ENCODE measurements at places on chromosomes 13 and 19.

- DNase-seq, result no peak
Observed at GRCh38 chr19:32337084-32337808, 8.2 kb upstream of the ZNF507 start.

DNA sequence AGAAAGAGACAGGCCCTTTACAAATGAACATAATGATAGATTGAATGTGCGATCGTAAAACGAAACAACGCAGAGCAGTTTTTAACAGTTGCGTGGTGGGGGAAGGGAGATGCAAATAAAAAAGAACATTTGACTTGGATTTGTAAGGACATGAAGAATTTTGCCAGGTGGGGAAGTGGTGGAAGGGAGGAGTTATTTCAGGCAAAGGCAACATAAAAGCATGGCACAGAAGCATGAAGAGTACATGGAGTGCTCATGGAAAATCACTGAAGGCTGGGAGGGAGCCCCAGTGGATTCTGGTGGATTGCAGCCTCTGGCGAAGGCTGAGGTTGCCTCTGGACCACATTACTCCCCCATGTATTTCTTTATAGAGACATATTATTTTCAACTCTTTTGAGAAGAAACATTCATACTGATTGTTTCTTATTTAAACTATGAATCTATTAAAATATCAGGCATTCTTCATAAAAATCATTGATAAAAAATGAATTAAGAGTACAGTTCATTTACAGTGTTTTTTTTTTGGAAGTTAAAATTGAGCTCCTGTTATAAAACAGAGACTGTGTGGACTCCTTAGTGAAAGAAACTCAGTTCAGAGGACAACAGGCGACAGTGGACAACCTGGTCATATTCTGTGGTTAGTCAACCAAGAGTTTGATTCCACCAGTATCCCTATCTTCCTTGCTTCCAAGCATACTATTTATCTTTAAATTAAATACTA lies 57.5 kb downstream of the STARD13 start:
- DNase-seq, result no peak

- no peak for DNase-seq
Observed at GRCh38 chr19:8513036-8513686, 806 bp downstream of the ZNF414 start.

DNA sequence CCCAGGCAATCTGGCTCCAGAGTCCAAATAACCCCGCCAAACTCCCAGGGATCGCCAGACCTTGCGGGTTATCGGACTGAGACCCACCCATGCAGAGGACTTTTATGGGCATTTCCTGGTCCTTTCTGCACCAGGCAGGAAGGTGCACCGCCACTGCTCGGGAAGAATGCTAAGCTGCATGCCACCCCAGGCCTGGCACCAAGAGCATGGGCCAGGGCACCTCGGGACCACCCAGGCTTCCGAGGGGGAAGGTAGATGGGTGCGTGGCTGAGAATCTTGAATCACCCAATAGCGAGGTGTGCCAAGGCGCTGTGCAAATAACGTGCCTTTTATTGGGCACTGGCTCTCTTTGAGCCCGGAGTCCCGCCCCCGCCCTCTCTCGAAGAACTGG lies 422 bp upstream of the ZNF575 start:
- DNase-seq, result no peak

DNA sequence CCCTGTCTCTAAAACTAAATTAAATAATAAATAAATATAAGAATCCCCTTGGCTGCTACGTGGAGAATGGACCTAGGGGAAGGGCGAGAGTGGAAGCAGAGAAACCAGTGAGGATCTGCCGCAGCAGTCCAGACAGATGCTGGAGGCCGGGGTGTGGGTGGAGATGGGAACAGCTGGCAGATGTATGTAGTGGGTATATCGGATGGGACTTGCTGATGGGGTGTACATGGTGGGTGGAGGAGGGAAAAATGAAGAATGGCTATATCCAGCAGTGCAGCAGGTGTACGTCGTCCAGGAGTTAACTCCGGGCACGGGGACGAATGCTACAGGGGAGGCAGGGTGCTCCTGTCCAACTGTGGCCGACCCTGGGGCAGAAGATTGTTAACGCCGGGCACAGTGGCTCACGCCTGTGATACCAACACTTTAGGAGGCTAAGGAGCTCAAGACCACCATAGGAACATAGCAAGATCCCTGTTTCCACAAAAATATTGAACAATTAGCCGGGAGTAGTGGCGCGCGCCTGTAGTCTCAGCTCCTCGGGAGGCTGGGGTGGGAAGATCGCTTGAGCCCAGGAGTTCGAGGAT lies 654 bp downstream of the CEP89 start:
- DNase-seq, result no peak

DNA sequence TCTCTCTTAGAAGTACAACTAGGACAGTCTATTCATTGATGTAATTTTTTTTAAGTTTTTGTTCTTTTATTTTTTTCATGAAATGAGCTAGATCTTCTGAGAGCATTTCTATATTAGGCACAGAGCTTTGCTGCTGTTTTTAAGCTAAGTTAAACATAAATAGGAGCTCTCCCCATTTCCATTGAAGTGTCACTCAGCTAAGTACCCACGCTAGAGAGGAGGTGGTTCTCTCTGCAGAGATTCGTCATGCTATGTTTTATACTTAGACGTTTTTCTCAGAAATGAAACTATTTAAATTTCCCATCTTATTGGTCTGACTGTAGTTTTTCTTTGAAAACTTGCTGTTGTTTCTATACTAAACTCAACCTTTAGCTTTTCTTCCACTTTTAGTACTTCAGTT lies 271.5 kb downstream of the PCDH9 start:
- no peak for DNase-seq

DNA sequence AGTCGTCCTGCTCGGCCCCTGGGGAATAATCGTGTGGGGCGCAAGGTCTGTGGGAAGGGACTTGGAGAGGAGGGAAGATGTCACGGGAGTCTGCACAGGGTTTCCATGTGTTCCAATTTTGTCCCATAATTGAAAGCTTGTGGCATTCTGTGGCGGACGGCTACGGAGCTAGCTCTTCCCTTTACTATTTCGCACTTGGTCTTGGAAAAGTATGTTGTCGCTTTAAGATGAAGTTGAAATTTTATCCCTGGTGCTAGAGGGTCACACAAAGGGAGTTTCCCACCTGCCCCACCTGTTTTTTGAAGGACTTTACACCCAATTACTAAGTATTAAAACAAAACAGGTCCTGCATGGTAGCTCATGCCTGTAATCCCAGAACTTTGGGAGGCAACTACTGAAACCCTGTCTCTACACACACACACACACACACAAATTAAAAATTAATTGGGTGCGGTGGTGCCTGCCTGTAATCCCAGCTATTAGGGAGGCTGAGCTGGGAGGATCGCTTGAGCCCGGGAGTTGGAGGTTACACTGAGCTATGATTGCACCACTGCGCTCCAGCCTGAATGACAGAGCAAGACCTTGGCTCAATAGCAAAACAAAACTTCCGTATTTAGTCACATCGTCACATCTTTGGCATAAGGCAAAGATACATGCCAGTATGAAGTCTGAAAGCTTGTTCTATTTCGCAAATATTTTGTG lies 967 bp upstream of the TPT1 start:
- no peak for DNase-seq

GRCh38 chr19:913080-913748 lies at the start of gene R3HDM4:
Gene R3HDM4, minus strand, starts transcription at chr19:913219. Its CDS starts 62 bp downstream, at chr19:913157.
- DNase-seq, result peak; percentile 69

DNA sequence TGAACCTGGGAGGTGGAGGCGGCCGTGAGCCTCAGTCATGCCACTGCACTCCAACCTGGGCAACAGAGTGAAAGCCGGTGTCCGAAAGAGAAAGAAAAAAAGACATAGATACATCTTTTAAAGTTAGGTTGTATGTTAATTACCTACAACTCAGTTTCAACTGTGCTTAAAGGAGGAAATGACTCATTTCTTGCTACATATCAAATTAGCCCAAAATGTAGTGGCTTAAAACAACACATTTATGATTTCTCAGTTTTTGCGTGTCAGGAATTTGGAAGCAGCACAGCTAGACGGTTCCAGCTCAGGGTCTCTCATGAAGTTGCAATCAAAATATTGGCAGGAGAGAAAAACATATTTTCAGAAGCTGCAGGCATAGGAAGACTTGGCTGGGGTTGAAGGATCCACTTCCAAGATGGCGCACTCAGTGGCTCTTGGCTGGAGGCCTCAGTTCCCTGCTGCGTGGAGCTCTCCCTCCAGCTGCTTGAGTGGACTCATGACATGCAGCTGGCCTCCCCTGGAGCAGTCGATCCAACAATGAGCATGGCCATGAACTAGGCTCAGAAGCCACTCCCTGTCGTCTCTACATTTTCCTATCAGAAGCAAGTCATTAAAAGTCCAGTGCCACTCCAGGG lies 7.1 kb downstream of the LDLR start:
- DNase-seq, result no peak

GRCh38 chr13:72314210-72314609 lies 413.2 kb downstream of the MZT1 start:
- no peak for DNase-seq

- no peak for DNase-seq
Observed at GRCh38 chr13:49395451-49395865, 48.4 kb downstream of the CAB39L start.

- no peak for DNase-seq
Observed at GRCh38 chr13:108060111-108060510, 155.2 kb downstream of the LIG4 start.

DNA sequence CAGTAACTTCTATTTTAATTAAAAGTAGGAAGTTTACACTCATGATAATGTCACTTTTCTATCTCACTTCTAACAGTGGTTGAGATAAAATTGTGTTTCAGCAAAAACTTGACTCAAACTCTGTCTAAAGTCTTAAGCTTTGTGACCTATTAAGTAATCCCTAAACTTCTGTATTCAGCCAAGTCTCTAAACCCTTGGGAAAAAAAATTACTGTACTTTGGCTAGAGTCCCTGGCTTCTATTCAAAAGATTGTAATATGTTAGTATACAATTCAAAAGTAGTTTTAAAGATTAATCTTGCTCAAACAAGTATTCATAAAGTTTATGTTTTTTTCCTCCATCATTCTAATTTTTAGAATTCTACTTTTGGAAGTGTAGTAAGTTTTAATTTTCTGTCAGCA lies 1248.8 kb downstream of the UQCRFS1 start:
- no peak for DNase-seq

- DNase-seq, result no peak
Observed at GRCh38 chr13:113155201-113155600, 3.2 kb upstream of the PROZ start.

GRCh38 chr13:65112123-65112522 lies 2118.0 kb downstream of the PCDH9 start:
- no peak for DNase-seq

- DNase-seq, result no peak
Observed at GRCh38 chr13:110354715-110355473, 47.8 kb downstream of the COL4A2 start.

GRCh38 chr13:96792736-96793403 lies 201.4 kb downstream of the OXGR1 start:
- DNase-seq, result no peak

DNA sequence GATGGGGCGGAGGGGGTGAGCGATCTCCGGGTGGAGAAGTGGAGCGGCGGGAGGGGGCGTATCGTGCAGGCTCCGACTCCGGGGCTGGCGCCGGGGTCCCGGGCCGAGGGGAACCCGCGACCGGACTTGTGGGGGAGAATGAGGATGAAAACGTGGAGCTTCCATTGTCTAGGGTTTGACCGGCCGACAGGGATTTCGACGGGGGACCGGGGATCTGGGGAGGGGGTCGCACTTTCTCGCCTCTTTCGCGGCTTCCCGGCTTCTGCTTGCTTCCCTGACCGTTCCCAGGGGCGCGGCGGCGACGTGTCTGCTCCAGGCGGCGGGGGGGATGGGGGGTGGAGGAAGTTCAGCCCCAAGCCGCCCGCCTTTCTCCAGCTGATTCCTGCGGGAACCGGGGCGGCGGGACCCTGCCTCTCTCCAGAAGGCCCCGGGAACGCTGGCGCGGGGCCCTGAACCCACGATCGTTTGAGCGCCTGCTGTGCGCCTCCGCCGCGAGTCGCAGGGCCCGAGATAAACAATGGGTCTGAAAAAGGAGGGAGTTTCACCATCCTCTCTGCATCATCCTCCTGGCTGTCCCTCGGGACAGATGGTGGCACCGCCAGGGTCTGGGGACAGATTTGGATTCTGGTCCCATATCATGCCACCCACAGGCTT lies 790 bp downstream of the TPM4 start:
- DNase-seq, result no peak

GRCh38 chr13:111492341-111492950 lies 172.0 kb downstream of the TEX29 start:
- no peak for DNase-seq

DNA sequence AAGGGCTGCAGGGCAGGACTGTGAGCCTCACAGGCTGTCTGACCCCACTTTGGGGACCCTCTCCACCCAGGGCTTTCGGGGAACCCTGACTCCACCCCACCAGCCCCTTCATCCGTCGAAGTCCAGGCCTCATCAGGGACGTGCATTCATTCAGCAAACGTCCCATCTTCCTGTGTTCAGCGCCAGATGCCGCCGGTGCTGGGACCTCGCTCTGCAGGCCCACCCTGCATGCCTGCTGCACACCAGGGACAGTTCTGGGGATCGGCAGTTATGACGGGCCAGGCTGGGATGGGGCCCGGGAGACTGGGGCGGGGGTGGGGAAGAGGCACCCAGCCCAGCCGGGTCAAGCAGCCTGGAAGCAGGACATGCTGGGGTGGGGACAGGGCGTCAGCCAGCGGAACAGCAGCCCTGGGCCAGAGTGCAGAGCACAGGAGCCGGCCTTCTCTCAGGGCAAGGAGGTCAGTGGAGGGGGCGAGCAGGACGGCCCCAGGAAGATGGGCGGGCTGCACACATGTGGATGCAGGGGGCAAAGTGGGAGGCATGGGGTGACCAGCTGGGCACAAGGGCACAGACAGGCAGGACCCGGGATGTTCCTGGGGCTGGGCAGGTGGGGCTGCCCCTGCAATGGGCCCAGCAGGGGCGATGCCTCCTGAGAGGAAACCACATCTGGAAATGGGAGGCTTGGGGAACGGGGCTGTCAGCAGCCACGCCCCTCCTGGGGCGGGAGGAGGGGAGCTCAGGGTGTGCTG lies 5.1 kb downstream of the GAMT start:
- DNase-seq, result no peak

DNA sequence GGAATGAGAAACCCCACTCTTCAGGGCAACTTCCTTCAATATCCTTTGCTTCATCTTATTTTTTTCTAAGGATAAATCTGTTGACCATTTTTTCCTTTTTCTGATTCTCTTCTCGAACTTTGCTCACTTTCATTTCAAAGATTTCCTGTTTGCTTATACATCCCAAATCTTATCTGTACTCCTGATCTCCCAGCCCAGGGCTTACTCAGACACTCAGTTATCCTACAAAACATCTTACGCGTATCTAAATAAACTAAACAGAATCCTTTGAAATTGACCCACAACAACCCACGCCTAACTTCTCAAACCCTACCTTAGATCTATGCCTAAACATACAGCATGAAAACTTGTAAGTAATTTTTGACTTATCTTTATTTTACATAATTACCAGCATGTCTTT lies 179.2 kb downstream of the ABCC4 start:
- no peak for DNase-seq

GRCh38 chr13:32911506-32911905 lies 104.7 kb upstream of the KL start:
- DNase-seq, result no peak

- no peak for DNase-seq
Observed at GRCh38 chr19:16655727-16656126, 4.2 kb downstream of the SMIM7 start.
